ENCODE measurements at places on chromosomes 4 and X.

GRCh38 chr4:168979338-168979737 is 30.7 kb downstream of the CBR4 start:
- no peak for DNase-seq

GRCh38 chr4:151436093-151436518 is 27.1 kb downstream of the FHIP1A start:
- DNase-seq, result no peak

GRCh38 chr4:40731792-40732245 is 17.9 kb upstream of the NSUN7 start:
- no peak for DNase-seq

DNA sequence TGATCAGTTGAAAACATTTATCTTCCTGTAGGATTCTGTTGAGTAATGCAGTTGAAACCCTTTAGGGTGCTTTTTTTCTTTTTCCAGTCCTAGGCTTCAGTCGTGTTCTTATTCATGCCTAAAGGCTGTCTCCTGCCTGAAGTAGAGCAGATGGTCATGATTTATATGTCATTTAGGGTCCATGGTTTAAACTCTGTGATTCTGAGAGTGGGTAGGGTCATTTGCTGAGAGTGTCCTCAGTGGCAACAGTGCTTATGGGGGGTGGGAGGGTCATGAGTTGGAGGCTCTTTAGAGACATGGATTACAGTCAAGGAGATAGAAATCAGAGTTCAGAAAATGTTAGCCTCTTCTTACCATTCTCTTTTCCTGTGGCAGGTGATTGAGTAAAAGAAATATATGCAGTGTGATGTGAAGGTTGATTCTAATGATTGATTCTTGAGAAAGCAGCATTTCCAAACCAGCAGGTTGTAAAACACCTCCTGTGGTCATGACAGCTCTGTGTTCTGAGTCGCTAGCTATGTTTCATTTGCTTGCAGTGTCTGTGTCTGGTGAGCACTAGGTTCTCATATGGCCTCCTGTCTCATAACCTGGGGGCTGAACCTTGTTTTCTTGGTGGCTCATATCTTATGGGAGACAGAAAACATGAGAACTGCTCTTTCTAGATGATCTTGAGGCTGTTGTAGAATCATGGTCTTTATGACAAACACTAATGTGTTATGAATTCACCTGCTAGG is 60.4 kb downstream of the JADE1 start:
- no peak for DNase-seq

GRCh38 chr4:99893839-99894160 is 427 bp downstream of the LAMTOR3 start:
- no peak for DNase-seq

- no peak for DNase-seq
Observed at GRCh38 chrX:115939636-115940160, 230.8 kb upstream of the AGTR2 start.

GRCh38 chr4:130359542-130359941 is 1263.6 kb downstream of the C4orf33 start:
- DNase-seq, result no peak

GRCh38 chr4:159137176-159137575 is 34.3 kb downstream of the RAPGEF2 start:
- no peak for DNase-seq

DNA sequence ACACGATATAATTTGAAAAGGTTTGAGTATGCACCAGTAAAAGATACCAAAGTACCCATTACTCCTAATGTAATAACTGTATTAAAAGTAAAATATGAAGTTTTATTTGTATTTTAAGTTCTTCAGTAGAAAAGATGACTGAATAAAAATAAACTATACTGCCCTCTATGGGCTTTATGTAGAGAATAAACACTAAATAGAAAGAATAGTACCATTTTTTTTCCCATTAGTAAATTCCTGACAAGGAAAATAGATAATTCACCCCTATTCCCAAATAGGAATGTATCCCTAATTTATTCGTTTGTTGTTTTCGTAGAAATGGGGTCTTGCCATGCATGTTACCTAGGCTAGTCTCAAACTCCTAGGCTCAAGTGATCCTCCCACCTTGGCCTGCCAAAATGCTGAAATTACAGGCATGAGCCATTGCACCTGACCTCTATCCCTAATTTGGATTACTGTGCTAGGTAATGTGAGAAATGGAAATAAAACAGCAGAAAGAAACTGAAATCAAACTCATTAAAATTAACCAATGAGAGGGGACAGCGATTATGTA is 73.6 kb upstream of the COX18 start:
- no peak for DNase-seq

- DNase-seq, result no peak
Observed at GRCh38 chr4:48074657-48075056, 58.1 kb downstream of the NIPAL1 start.

- DNase-seq, result no peak
Observed at GRCh38 chr4:73505567-73505966, 24.0 kb downstream of the AFM start.

- DNase-seq, result no peak
Observed at GRCh38 chrX:23012636-23013035, 12.9 kb downstream of the DDX53 start.

DNA sequence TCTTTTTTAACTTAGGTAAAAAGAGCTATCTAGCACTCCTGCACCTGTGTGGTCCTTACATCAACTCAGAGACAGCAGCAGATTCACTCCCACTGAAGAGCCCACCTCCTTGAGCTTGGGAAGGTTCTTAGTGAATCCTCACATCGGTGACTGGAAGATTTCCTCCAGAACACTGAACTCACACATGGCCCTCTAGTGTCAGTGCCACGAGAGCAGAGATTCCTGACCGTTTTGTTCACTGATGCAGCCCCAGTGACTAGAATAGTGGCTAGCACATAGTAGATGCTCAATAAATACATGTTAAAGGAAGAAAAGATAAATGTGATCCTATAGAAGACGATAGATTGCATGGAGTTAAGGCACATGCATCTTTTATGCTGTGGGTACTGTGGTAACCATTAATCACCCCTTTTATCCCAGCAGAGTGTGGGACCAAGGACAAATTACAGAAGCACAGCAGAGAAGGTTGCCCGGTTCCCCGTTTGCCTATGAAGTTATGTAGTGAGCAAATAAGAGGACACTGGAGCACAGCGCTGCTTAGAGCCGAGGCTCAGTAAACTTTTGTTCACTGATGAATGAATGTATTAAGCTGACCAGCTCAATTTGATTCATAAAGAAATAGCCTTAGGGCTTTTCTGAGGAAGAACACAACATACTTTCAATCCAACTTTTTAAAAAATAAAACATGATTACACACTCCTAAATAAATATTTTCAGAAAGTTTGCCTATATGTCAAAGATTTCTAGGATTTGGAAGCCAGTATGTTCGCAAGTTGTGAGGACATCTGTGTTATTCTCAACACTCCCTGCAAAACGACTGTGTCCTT is 8.7 kb downstream of the GASK1B start:
- no peak for DNase-seq

- DNase-seq, result no peak
Observed at GRCh38 chr4:155780775-155781174, 22.0 kb downstream of the GUCY1B1 start.

DNA sequence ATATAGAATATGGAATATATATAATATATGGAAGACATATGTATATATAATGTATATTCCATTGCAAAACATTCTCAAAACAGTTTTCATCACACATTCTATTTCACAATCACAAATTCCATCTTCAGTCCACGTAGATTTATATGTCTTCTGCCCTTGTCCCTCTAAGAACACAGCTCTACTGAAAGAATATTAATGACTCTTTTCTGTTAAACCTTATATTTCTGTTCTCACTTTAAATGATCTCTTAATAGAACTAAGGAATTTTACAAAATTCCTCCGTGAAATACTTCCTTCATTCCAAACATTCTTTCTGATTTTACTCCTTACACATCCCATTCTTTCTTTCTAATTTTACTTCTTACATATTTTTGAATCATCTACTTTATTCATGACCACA is 1043.1 kb upstream of the PABPC4L start:
- no peak for DNase-seq

DNA sequence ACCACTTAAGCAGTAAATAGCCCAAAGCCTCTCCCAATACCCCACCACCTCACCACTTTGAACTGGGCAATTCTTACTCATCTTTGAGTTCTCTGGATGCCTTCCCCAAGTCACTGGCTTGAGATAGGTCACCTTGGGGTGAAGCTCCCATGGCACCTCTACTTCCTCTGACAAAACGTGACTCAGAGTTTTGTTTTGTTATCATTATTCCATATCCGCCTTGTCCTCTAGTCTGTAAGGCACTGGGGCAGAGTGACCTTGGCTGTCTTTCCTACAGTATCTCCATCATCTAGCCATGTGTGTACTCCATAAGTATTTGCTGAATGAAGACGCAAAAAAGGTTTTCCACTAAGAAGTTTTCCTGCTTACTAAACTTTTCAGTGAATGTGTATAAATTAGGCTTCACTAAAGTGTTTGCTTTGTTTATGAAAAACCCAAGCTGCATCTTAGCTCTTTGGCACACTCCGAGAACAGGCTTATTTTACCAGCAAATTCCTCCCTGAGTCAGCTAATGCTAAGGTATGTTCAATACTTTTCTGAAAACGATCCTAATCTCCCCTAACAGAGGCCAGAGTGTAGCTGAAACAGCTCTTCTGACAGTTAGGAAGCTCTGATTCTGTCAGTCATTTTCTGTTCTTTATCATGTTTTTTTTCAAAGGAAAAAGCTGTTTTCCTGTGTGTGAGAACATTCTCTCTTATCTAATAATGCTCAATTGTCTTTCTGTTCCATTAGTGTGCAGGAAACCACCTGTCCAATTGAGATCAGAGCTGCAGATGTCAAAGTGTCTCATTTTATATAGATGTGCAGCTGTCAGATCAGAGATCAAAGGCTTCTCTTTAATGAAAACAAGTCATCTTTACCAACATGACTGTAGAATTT is 30.2 kb upstream of the TSPAN5 start:
- no peak for DNase-seq

GRCh38 chr4:123216946-123217345 is 179.6 kb upstream of the SPRY1 start:
- no peak for DNase-seq

DNA sequence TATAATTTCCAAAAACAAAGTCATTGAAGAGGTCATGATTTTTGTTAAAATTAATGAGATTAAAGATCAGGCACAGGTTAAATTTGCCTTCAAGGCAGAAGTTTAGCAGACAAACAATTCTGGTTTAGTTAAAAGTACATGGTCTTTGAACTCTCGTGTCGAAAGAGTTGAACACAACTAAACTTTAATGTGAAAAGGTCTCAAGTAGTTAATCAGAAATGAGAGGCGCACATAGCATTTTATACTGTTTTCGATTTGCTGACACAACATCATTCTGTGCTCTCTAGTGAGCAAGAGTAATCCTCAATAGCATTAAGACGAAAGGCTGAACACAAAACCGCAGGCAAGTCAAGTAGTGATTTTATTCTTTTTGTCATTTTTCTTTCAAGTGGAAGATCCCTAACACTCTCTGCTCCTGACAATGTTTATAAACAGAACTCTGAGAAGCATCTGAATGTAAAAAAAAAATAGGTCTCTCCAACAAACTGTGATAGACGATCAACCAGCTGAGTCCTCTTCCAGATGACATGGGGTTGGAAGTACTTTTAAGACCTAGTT is 49.8 kb downstream of the SH3RF1 start:
- no peak for DNase-seq

GRCh38 chr4:128256539-128256938 is 31.1 kb downstream of the PGRMC2 start:
- no peak for DNase-seq
